ENCODE measurements at places on chromosomes 7 and 10.

GRCh38 chr10:57716884-57717283 is 550.8 kb downstream of the IPMK start:
- DNase-seq, result peak; percentile 50

- DNase-seq, result no peak
Observed at GRCh38 chr7:144527051-144527471, 123.6 kb upstream of the NOBOX start.

GRCh38 chr10:131832056-131832685 is 68.6 kb upstream of the PPP2R2D start:
- DNase-seq, result no peak

GRCh38 chr10:33681595-33681994 is 347.1 kb upstream of the NRP1 start:
- no peak for DNase-seq

- peak; percentile 56 for DNase-seq
Observed at GRCh38 chr7:46032942-46033341, 111.9 kb upstream of the IGFBP3 start.

GRCh38 chr7:37348982-37349381 is 99.7 kb downstream of the ELMO1 start:
- DNase-seq, result no peak

- no peak for DNase-seq
Observed at GRCh38 chr10:60428387-60428737, 38.7 kb upstream of the ANK3 start.

DNA sequence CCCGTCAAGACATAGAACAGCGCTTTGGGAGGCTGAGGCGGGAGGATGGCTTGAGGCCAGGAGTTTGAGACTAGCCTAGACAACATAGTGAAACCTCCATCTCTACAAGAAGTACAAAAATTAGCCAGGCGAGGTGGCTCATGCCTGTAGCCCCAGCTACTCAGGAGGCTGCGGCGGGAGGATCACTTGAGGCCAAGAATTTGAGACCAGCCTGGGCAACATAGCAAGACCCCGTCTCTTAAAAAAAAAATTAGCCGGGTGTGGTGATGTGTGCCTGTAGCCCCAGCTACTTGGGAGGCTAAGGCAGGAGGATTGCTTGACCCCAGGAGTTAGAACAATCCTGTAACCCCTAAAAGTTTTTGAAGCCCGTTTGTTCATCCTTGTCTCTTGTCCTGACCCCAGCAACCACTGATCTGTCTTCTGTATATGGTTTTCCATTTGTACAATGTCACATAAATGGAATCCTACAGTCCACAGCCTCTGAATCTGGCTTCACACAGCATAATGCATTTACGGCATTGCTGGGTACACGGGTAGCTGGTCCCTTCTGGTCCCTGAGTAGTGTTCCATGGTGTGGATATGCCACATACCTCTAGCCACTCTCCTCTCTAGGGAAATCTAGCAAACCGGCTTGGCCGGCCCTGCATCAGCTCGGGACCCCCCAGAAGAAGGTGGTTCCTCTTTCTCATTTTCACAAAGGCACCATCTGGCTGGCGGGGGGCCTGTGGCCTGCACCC is 8.4 kb downstream of the GTF2IRD1 start:
- DNase-seq, result no peak

- DNase-seq, result no peak
Observed at GRCh38 chr7:27998382-27998781, 182.2 kb downstream of the JAZF1 start.

GRCh38 chr7:87810726-87811125 is 65.4 kb downstream of the SLC25A40 start:
- DNase-seq, result no peak

- DNase-seq, result no peak
Observed at GRCh38 chr10:11015446-11015934, 2.2 kb upstream of the CELF2 start.

DNA sequence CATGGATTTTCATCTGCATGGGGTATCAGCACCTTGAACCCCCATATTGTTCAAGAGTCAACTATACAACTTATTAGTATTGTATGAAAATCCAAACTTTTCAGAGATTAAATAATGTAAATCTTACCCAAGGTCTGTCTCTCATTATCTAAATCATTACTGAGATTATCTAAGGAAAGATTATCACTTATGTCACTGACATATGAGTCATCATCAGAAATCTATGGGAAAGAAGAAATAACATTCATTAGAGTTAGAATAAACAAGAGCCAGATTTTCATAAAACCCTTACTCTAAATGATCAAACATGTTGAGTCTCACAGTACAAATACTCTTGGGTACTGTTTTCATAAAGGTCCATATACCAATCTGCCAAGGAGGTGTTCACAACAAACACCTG is 83.3 kb upstream of the GSDME start:
- DNase-seq, result no peak
